Activated T-cell treated with anti-CD3 and anti-CD28 coated beads for 1 hour (primary cell): ENCODE measurements at places on chromosomes 12 and 14.
A peak's percentile ranks its signal among the peaks of the same experiment; 100 is the strongest.

GRCh38 chr12:108814462-108815211, 42.7 kb downstream of the SSH1 start:
- no peak for DNase-seq

GRCh38 chr12:118979763-118980406, 1.5 kb upstream of the SRRM4 start:
- no peak for DNase-seq

DNA sequence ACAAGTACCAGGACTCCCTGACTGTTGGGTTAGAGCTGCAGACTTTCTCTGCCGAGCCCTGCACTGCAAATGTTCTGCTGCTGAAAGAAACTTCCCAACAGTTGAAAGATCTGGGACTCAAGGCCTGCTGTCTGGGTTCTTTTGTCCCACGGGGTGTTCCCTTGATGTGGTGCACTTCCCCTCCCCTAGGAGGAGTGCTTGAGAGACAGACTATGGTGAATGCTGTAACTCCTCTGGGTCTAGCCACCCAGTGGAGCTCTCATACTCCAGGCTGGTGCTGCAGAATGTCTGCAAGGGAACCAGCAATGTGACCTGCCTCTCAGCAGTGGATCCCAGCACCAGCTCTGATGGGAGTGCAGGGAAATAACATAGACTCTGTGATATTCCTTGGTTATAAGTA, 129.2 kb upstream of the SLCO1B1 start:
- DNase-seq: no peak

DNA sequence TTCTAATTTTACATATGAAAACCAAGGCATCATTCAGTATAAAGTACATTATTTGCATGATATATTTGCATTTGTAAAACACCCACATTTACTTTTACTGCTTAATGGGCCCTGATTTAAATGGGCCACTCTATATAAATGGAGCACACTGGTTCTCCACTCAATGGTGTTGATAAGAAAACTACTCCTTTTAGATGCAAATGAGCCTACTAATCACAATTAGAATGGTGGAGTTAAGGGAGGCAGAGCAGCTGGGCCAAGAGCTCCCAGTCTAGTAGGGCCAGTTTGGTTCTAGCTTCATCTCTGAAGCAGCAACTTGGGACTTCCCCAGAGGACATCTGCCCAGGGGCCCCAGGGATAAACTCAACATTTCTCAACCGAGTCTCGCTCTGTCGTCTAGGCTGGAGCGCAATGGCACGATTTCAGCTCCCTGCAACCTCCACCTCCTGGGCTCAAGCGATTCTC, 120.7 kb downstream of the FOXN3 start:
- no peak for DNase-seq

DNA sequence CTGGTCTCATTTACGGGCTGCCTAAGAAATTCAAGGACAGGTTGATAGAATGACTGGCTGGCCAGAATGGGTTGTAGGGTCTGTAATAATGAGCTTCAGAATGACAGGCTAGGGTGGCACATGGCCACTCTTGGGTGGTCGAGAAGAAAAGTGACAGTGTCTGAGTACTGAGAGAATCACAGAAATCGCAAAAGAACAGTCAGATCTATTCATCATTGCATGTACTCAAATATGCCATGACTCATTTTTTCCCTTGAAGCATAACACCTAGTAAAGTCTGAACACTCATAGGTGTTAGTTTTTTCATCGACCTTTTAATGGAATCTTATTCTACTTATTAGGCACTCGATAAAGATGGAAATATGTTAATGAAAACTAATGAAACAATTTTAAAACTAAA, 37.8 kb upstream of the SEL1L start:
- DNase-seq: no peak

DNA sequence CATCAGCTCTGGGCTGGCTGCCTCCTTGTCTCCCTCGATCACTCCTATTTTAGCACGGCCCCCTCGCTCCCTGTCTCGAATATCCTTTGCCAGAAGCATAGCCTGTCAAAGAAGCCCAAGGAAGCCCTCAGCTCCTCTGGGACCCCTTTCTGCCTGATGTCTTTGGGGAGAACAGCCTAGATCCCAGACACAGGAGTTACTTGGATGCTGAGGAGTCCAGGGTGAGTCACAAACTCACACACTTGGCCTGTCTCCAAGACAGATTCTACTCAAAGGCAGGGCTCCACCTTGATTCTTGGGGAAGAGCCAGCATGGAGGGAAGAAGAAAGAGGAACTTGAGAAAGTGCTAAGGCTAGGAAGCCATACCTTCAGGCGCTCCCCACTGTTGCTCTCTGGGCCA, 8.1 kb downstream of the AVIL start:
- DNase-seq: no peak

DNA sequence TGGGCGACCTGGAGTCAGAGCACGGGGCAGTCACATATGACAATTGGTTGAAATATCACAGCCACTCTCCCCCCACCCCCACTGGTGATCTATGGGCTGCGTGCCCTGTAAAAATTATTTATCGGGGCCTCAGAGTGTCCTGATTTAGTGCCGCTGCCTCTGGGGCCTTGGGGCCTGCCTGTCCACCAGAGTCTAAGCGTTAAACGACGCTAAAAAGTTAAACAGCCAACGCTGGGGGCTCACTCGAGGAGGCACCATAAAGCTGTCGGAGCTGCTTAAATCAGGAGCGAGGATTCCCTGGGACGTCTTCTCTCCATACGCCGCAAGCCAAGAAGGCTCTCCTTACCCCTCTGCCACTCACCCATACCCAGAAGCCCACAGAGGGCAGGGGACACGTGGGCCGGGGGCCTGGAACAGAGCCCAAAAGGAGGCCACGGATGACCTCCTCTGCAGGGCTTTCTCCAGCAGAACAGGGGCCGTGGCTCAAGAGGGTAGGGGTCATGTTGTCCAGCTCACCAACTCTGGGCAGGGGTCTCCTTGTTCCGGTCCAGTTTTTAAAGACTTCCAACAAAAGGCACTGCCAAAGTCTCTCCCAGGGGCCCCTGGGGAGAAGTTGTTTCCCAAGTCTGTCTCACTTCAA, 42.2 kb downstream of the SMUG1 start:
- DNase-seq: no peak

DNA sequence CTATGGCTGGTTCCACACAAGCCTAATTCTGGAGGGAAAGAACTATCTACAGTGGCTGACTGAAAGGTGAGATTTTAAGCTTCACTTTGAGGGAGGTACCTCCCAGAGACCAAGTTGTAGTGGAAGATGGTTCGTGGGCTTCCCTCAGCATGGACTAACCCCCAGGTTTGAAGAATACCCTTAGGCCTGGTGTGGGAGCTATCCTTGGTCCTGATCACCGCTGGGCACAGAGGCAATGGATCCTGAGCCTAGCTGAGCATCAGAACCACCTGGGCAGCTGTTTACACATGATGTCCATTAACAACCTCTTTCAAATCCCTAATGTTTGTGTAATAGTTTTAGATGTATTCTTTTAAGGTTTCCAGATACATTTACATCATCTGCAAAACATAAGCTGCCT, 10.3 kb downstream of the DAO start:
- no peak for DNase-seq

- no peak for DNase-seq
These were observed 508 bp downstream of the HNRNPC start for GRCh38 chr14:21268617-21269251.

GRCh38 chr12:20211981-20212421, 156.3 kb upstream of the PDE3A start:
- DNase-seq: no peak

DNA sequence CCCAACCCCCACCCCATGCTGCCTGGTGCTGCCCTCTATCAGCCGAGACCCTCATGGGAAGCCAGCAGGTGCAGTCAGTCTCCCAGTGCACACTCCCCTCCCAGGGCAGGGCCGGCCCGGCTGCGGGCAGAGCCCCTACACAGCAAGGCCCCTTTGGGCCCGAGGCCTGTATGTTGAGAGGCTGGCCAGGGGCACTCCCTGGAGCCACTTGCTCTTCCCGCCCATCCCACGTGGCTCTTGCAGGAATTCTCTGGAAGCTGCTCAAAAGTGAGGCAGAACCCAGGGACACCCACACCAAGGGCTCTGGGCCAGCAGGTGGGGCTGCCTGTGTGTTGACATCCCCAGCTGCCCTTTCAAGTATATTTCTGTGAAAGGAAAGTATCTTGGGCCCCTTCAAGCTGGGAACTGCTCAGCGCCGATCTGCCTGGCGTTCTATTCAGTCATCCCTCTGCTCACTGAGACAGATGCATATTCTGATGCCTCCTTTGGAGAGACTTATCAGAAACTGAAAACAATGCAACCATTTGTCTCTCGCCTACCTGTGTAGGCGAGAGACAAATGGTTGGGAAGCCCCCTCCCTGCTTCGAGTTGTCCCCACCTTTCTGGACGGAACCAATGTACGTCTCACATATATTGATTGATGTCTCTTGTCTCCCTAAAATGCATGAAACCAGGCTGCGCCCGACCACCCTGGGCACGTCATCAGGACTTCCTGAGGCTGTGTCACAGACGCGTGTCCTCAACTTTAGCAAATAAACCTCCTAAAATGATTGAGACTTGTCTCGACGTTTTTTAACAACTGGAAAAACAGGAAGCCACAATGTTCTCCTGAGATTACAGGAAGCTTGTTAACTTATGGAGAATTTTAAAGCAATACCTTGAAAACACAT, 6.0 kb downstream of the GPR132 start:
- no peak for DNase-seq

GRCh38 chr14:75206190-75206589, 29.8 kb upstream of the TMED10 start:
- DNase-seq: no peak

DNA sequence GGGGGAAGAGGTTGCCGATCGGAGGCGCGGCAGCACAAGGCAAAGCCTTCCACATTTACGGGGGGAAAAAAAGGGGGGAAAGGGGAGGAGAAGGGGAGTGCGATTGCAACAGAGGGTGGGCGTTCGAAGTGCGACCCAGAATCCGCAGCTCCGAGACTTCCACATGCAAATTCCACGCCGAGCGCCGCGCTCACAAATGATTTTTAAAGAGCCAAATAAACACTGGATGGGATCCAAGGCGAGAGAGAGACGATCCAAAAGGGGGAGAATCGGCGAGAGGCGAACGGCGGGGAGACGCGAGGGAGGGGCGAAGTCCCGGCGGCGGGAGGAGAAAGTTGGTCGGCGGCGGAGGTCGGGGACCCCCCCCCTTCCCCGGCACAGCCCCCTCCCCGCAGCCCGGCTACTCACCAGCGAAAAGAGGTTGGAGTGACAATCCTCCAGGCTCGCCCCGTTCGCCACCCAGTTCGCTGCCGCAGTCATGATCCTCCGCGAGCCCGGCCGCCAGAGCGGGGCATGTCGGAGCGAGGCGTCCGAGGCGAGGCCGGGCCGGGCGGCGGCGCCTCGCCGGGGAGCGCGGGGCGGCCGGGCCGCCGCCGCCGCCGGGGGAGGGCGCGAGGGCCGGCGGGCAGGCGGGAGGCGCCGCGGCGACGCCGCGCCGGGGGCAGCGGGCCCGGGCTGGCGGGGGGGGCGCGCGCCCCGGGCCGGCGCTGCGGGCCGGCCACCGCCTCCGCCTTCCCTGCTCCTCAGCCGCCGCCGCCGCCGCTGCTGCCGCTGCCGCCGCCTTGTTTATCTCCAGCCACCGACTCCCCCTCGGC, 634 bp downstream of the MED13L start:
- peak; percentile 54 for DNase-seq

DNA sequence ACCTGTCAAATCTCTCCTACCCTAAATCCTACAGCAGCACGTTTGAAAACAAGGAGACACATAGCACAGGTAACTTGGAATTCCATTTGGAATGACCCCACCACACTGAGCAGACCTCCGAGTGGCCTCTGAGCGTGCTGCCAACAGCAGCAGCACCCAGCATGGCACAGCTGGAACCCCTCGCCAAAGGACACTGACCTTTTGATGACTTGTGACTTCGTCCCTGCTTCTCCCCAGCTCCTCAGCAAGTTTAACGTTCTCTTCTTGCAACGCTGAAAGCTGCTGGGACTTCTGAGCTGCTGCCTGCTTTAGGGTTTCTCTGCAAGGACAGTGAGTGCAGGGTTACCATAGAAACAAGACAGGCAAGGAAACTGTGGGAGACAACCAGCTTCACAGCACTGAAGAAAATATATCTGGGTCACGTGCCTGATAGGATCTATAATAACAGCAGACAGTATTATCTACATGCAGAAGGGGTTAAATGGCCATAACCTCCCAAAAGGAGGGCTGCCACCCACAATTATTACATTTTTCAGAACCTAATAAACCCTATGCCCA, 43.3 kb upstream of the VPS33A start:
- no peak for DNase-seq

- DNase-seq: no peak
These were observed 62.6 kb downstream of the DIO3 start for GRCh38 chr14:101623685-101624444.

DNA sequence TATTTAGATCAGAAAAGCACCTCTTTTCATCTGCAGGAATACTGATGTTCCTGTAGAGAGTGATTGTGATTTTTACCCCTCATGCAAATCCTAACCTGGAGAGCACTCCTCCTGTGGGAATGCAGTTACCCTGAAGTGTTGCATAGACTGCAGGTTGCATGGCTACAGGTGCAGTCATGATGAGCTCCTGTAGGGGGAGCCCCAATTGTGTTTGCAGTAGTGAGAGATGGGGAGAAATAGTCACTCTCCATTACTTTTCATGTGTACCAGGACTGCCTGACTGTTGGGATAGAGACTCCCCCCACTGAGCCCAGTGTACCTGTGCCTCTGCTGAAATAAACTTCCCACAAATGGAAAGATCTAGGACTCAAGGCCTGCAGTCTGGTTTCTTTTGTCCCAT, 1086.5 kb downstream of the SLC6A15 start:
- DNase-seq: no peak

DNA sequence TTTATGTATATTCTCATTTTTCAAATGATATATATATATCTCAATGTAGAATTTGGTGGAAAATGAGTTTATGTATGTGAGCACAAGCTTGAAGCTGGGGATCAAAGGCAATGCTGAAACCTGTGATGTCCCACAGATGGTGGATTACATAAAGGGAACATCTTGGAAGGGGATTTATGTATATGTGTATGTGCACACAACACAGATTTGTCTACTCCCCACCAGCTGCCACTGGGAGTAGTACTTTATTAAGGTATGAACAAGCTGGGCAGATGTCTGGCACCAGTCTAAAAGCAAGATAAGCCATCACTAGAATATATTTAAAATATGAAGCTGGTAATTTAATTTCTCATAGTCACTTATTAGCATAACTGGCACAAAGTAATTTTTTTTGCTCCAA, 895.6 kb downstream of the SLC6A15 start:
- DNase-seq: no peak

GRCh38 chr14:71198687-71199086, 291.4 kb downstream of the PCNX1 start:
- DNase-seq: no peak

- no peak for DNase-seq
These were observed 12.5 kb downstream of the MOK start for GRCh38 chr14:102292441-102292840.

DNA sequence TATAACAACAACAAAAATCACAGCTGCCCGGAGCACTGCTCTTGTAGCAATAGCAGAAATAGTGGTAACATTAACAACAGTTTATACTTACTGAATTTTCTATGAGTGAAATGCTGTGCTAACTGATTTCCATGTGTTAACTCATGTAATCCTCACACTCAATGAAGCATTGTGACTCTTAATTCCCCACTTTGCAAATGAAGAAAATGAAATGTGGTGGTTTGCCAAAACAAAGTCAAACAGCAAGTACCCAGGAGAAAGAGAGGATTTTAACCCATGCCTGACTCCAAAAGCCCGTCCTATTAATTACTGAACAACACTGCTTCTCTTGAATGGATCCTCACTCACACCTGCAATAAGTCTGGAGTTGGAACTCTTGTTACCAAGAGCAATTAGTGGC, 123.5 kb downstream of the MED13L start:
- DNase-seq: no peak
